ENCODE measurements at places on chromosomes 5 and 9.

DNA sequence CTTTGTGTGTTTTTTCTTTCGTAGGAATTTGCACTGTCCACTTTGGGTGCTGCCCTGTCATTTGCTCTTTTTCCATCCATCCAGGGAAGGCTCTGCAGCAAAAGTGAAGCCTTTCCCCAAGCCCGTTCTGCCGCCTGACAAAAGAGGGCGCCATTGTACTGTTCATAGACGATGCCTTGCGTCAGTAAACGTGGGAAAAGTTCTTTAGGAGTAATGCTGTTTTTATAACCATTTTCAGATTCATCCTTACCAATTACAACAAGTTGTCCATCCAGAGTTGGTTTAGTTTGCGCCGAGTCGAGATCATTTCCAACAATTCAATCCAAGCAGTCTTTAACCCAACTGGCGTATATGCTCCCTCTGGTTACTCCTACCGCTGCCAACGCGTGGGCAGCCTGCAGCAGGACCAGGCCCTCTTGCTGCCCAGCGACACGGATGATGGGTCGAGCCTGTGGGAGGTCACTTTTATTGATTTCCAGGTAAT lies 34.3 kb upstream of the RPS23 start:
- DNase-seq, result no peak

DNA sequence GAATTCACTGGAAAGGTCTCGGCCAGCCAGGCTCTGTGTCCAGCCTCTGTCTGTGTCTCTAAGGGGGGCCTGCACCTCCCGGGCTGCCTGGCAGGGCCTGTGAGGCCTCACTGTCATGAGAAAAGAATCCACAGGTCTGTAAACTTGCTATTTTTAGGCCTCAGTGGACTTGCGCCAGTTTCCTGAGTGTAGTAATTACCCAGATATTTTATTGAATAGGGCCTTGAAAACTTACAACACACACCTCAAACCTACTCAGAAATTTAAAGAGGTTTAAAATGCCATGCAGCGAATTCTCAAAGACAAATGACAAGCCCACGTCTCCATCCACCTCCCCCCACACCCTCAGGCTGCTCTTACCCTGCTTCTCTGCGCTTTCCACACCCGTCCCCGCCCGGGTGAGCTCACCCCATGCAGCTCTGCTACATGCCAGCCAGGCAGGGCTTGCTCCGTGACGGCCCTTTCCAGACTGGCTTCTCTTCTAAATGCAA lies 8.8 kb upstream of the TENT4A start:
- peak; percentile 47 for DNase-seq

GRCh38 chr5:59099270-59099994 lies 516.6 kb downstream of the RAB3C start:
- no peak for DNase-seq

GRCh38 chr9:86753836-86754235 lies 193.5 kb downstream of the GAS1 start:
- DNase-seq, result no peak

DNA sequence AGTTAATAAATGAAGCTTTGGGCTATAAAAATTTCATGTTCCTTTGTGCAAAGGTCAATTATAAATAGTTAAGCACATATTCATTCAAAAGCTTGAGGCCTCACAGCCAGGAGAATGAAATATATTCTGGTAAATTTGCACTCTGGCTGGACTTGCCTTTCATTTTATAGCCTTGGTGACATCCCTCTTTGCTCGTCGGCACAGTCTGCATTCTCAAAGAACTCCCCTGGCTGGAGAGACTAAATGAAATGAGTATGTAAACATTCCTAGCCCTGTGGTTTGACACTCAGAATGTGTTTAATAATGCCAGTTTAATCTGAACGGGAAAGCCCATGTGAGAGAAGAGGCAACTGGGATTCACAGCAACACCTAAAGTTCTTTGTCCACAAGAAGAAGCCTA lies 285.6 kb downstream of the BRINP1 start:
- DNase-seq, result no peak

DNA sequence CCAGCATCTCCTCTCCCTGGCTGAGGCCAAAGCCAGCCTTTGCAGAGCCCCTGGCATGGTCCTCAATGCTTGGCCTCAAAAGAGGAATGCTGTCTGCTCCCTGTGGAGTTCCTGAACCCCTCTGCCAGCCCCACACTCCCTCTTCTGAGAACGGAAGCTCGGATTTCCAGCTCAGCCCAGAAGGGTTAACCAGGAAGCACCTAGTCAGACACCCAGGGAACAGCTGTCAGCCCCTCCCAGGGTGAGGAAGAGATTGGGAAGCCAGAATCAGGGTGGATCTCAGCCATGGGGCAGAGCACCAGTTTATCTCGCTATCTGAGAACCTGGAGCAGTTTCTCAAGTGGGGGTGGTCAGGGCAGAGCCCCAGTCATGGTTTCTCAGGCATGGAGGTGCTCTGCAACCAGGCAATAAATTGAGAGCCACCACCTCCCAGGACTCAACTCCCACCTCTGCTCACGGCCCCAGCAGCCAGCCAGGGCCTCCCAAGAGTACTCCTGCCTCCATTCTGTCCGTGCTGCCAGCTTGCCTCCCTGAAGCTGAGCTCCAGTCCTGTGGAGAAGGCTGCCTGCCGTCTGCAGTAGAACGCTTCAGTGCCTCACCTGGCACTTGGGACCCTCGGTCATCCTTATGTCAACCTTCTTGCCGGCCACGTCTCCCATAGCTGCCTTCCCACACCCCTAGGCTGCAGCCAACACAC lies 7.6 kb downstream of the FOXE1 start:
- no peak for DNase-seq

DNA sequence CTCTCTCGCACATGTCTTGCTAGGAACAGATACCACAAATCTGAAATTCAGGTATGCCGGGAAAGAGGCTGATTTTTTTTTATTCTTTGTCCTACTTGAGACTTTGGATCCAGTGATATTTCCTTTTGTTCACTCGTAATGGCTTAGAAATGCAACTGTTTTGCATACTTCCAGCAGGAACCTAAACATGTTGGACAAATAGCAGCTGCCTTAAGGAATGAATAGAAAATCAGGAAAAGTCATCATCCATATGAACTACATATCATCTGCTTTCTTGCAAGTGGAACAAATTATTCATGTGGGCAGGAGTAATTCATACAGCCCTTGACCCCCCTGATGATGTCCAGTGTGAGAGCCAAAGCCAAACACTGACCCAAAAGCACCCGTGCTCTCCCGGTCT lies 17.4 kb downstream of the TTC39B start:
- DNase-seq, result no peak

DNA sequence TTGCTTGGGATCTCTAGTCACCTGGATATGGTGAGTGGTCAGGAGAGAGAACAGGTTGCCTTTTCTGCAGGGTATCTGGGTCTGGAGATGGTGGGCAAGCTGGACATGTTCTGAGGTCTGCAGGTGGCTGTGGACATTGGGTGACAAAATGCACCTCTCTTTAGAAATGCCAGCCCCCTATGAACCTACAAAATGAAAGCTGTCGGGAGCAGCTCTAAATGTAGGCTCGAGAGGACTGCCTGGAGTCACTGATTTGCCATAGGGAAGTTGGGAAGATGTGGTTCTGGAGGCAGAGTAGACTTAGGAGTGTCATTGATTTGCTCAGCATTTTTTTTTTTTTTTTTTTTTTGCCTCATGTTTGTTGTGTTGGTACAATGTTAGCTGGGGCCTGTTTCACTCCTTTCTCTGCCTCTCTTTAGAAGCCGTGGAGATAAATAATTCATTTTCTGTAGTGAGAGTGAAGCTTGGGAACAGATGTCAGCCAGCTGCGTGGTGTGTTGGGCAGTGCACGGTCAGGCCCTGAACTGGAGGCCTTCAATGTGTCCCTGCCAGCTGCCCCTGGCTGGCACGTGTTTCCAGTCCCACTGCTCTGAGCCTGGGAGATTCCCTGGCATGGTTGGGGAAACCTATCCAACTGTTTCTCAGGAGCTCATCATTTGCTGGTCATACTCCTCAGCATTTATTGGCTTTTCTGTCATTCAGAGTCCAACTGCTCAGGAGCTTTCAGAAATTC lies 5.4 kb downstream of the RGS3 start:
- no peak for DNase-seq

- no peak for DNase-seq
These were observed 124.1 kb downstream of the MVB12B start for GRCh38 chr9:126450668-126451205.

DNA sequence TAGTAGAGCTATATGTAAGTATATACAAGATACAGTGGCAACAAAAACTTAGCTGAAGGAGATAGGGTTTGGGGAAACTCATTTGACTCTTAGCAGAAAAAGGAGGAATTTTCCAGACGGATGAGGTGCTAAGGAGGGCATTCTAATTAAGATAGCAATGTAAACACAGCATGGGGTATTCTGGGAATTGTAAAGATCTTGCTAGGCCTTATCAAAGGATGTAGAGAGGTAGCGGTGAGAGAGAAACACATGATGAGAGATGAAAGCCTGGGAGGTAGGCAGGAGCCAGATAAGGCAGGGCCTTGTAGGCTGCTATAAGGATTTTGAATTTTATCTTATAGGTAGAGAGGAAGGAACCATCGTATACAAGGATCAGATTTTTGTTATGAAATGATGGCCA lies 106.6 kb upstream of the KCNN2 start:
- no peak for DNase-seq

DNA sequence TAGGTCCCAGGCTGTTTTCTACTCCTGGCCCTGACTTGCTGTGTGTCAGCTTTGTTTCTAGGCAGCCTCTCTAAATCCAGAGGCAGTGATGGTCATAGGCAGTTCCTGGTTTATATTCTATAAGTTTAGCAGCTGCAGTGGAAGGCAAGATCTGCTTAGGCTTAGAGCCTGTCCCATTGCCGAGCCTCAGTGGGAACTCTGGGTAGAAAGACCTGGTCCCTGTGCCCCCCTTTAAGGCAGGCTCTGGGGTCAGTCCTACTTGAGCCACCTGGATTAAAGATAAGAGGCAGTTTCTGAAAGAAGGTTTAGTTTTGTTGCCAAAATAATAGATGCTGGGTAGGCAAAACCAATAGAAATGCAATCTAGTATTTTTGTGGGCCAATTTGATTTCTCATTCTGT lies 13.6 kb downstream of the MCCC2 start:
- no peak for DNase-seq

DNA sequence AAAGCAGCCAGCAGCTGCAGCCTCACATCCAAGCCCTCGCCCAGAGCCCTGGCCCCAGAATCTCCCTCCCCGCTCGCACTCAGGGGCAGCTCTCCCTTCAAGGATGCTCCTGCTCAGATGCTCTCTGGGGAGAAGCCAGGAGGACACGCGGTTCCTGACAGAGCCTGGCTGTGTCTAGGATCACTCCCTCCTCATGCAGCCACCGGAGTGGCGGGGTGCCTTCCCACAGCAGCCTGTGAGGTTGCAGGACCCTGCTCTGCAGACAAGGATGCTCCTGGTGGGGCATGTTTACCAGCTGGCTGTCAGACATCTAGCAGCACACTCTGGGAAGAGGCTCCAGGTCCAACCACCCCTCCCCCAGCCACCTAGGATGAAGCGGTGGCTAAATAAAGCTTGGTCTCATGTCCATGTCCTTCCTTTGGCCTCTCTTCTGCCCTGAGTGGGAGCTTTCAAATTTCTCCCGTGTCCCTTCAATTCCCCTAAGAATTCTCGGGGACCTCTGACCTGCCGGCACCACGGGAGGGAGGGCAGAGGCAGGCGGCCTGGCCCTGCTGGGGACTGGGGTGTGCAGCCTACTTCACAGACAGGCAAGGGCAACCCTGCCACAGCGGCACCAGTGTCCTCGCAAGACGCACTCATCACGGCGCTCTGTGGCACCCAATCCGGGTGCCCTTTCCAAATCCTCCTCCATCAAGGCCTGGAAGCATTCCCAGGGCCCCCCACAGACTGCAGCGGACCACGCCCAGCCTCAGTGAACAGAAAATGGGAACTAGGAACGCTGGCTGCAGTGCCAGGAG lies 88.3 kb upstream of the SARDH start:
- DNase-seq, result no peak

DNA sequence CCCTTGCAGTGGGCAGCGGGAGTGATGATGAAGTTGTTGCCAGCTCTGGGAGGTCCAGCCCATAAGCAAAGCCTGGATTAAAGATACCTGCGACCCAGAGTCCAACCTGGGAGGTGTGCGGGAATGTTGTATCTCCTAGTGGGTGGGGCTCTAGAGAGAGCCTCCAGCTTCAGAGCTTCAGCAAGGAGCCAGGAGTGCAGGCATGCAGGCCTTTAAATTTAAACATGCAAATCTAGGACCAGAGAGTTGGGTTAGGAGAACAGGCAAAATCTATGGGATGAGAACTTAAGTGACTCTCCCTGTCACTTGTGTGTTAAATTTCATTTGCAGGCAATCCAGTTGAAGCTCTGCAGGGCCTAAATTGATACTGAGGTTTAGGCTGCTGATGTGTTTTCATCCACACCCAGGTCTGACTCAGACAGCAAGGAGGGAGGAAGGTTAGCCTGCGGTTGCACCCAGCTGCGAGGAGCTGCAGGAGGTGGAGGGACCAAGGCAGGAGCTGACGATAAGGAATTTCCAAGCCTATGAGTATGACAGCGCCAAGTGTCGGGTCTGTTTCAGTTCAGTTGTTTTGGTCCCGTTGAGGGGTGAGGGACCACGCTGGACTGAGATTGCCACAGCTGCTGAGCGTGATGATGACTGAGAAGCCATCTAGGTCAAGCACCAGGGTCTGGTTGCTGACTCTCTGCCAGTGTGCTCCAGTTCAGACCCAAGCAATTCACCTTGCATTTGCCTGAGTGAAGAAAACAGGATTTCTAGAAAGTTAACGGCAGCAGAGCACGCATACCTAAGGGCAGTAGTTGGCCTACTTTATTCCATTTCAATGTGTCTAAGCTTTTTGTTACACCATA lies 243.0 kb downstream of the ICE1 start:
- no peak for DNase-seq

DNA sequence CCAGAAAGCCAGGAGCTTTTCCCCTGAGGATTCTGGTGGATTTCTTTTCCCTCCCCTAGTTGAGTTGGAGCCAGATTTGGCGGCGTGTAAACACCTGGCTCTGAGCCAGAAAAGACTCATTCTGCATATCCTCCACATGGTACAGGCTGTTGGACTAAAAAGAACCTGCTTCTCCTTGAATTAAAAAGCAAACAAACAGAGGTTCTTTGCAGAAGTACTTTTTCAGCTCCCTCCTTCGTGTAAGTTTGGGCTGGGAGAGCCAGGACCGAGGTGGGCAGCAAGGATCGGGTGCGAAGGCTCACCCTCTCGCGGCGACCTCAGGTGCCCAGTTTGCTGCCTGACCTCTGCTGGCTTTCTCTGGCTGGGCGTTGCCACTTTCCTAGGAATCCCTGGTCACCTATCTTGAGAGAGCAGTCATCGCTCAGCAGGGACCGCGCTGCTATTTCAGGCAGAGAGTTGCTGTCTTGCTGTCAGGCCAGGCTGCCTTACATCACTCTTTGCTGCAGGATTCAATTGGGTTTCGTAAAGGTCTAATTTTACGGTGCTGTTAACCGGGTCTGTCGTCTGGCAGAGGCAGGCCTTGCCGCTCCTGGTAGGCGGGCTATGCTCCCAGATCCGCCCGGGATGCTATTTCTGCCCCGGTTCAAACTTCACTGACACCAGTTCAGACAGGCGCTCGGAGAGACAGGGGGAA lies 3.2 kb downstream of the PAPPA start:
- peak; percentile 22 for DNase-seq

GRCh38 chr9:9215050-9215449 lies 1397.8 kb downstream of the PTPRD start:
- DNase-seq, result no peak

- DNase-seq, result no peak
These were observed at the start of gene ANKDD1B for GRCh38 chr5:75611311-75612225. Gene ANKDD1B (plus strand): TSS chr5:75611453. CDS start chr5:75611635, 182 bp downstream.

GRCh38 chr9:129570450-129571297 lies 50.2 kb downstream of the C9orf50 start:
- peak; percentile 86 for DNase-seq

All from T1000 (cell line).